ENCODE measurements at places on chromosomes 6 and 20.

- DNase-seq: no peak
Measured at GRCh38 chr6:98900706-98901105, 47.0 kb downstream of the FBXL4 start.

GRCh38 chr20:52010541-52010940 is 181.0 kb downstream of the ZFP64 start:
- no peak for DNase-seq

GRCh38 chr6:151482290-151482689 is 11.5 kb upstream of the CCDC170 start:
- DNase-seq: no peak

- DNase-seq: no peak
Measured at GRCh38 chr6:143279385-143279784, 171.1 kb downstream of the ADAT2 start.

DNA sequence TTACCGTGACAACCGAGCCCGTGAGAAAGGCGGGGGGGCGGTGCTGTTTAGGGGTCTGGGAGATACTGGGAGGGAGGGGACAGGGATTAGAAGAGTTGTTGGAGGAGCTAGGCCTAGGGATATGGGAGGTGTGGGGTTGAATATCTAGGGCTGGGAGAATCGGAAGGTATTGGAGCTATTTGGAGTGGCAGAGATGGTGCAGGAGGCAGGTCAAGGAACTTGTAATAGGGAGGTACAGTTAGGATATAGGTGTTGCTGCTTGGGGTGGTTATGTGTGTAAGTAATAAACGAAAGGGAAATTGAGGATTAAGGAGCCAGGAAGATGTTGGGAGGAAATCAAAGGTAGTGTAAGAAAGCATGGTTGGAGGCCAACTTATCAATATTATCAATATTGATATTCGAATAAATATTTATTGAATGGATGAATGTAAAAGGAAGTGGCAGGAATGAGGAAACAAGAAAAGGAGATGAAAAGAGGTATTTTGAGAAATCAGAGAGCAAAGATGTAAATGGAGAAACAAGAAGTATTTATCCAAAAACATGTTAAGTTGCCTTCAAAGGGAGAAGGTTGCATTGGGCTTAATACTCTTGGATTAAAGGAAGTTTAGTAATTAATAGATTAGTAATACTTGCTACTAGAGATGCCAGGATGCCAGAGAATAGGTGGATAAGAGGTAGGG is 602 bp downstream of the PPP1R11 start:
- no peak for DNase-seq

GRCh38 chr6:75489025-75489424 is 4.6 kb downstream of the FILIP1 start:
- DNase-seq: no peak

- DNase-seq: no peak
Measured at GRCh38 chr20:10004900-10005299, 29.9 kb upstream of the ANKEF1 start.

GRCh38 chr6:124131259-124131658 is 327.6 kb downstream of the NKAIN2 start:
- DNase-seq: no peak
